ENCODE measurements at places on chromosomes 5 and 9.

- no peak for DNase-seq
Observed at GRCh38 chr9:114240647-114241558, 82.0 kb upstream of the ORM1 start.

GRCh38 chr5:150409638-150410523 is 2.8 kb downstream of the CD74 start:
- peak; percentile 79 for DNase-seq

- no peak for DNase-seq
Observed at GRCh38 chr9:7454624-7455023, 345.0 kb downstream of the DMAC1 start.

GRCh38 chr9:14198841-14199455 is 115.0 kb downstream of the NFIB start:
- no peak for DNase-seq

GRCh38 chr9:95150903-95151302 is 166.6 kb downstream of the FANCC start:
- no peak for DNase-seq

DNA sequence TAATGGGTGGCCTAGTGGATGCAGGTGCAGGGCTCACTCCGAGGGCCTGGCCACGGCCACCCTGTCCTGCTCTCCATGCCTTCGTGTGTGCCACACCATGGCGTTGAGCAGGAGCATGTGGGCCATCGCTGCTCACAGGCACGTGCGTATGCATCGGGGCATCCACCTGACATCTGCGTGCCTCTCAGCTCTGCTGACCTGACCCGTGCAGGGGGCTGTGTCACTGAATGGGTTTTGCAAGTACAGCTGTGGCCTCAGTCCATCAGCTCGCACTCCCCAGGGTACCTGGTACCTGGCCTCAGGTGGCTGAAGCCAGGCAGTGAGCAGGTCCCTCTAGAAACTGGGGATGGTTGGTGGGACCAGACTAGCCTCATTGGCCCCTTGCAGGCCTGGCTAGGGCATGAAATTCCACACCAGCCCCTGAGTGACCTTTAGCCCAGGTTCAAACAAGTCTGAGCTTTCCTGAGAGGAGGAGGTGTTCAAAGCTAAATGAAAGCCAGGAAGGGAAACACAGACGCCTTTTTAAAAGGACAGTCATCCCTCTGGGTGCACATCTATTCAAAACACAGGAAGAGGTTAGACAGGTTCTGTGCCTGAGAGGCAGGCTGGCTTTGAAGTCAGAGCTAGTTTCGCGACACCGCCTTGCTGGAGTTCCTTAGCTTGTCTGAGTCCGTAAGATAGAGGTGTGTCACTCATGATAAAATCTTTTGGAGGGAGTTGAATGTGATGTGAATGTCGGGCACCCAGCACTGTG is 74.0 kb downstream of the MACROH2A1 start:
- DNase-seq = no peak

GRCh38 chr5:999724-1000123 is 8.9 kb upstream of the NKD2 start:
- DNase-seq = no peak

DNA sequence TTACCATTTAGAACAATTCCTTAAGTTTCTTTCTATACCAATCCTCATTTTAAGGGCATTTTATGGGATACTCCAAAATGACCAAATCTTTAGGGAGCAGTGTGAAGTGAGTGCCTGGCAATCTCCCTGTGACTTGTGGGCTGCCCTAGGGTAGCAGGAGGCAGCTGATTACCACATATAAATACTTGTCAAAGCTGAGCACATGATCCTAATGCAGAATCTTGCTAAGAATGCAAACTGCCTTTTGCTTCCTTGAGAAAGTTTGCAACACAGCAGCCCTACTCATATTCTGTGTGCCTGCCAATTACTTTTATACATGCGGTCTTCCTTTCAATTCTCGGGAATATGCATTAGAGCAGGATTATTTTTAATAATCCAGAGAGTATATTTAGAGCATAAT is 18.2 kb upstream of the NREP start:
- peak; percentile 20 for DNase-seq

DNA sequence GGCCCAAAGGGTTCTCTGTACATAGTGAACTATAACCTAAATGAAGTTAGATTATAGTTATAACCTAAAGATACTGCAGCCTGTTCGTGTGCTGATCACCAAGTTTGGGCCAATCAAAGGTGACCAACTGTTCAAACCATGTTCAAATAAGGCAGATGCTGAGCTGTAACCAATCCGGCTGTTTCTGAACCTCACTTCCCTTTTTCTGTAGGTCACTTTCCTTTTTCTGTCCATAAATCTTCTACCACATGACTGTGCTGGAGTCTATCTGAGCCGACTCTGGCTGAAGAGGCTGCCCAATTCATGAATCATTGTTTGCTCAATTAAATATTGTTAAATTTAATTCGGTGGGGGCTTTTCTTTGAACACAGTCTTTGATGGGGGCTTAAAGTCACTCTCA is 1920.2 kb downstream of the MAT2B start:
- peak; percentile 70 for DNase-seq

- DNase-seq = no peak
Observed at GRCh38 chr5:81552852-81553566, 159.1 kb upstream of the ACOT12 start.

GRCh38 chr9:21316032-21316842 is 11.1 kb upstream of the IFNA5 start:
- no peak for DNase-seq

GRCh38 chr5:39164016-39164415 is 55.3 kb downstream of the FYB1 start:
- DNase-seq = peak; percentile 18

GRCh38 chr9:75455444-75455921 is 367.2 kb downstream of the OSTF1 start:
- no peak for DNase-seq

- no peak for DNase-seq
Observed at GRCh38 chr9:119418721-119419120, 49.5 kb upstream of the BRINP1 start.

- DNase-seq = no peak
Observed at GRCh38 chr5:10266137-10266536, 16.1 kb downstream of the CCT5 start.

All from OCI-M1 (cell line).